ENCODE measurements at places on chromosomes 2 and 18. TPM values are rescaled to one million over a fixed set of nuclear protein-coding genes. Genes with fewer than 3 reads are reported as not detected.
A peak's percentile ranks its signal among the peaks of the same experiment; 100 is the strongest.

CRYGD gene
- total RNA-seq: not detected

KCNIP3 gene
- not detected for total RNA-seq

ITGA6 gene
- total RNA-seq: 0.17 TPM

MEIS1 gene
- not detected for total RNA-seq

SMCHD1 gene
- 443 TPM for total RNA-seq

RAD51AP2 gene
- total RNA-seq: not detected

C2orf66 gene
- not detected for total RNA-seq

C2orf78 gene
- total RNA-seq: not detected

- no peak for DNase-seq
These were observed 89.9 kb downstream of the AP1S3 start for GRCh38 chr2:223747392-223748042.

GRCh38 chr2:198162276-198162675 lies 357.9 kb downstream of the PLCL1 start:
- no peak for DNase-seq

GRCh38 chr18:57542126-57542525 lies 44.4 kb downstream of the FECH start:
- DNase-seq: no peak

GRCh38 chr2:113117541-113118262 lies 9.7 kb upstream of the IL1RN start:
- DNase-seq: no peak

DNA sequence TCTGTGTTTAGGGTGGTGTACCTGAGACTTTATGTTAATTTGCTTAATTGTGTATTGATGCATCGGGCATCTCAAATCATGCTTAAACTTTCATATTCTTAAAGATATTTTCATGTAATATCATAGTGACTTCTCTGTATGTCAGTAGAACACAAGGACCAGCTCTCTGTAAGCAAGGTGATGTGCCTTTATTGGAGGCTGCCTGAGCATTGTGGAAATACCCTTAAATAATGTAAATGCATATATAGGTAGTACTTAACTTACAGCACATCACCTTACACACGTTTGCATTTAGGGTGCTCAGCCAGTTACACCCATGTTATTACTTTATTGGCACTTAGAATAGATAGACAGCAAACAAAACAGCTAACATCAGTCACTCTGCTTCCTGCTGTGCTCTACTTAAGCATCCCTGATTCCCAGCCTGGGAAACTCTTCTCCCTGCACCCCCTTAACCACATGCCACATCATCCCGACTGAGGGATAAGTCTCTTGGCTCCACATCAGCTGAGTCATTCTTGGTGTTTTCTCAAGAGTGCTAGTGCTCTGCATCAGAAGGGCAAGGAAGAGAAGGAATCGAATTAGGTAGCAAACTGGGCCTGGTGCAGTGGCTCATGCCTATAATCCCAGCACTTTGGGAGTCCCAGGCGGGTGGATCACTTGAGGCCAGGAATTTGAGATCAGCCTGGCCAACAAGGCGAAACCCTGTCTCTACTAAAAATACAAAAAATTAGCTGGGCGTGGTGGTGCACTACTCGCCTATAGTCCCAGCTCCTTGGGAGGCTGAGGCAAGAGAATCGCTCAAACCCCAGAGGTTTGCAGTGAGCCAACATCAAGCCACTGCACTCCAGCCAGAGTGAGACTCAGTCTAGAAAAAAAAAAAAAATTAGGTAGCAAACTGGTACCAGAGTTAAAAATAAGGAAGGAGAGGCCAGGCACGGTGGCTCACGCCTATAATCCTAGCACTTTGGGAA lies 108.7 kb downstream of the MAP3K20 start:
- no peak for DNase-seq

GRCh38 chr2:64296695-64297346 lies 152.6 kb upstream of the PELI1 start:
- DNase-seq: no peak

DNA sequence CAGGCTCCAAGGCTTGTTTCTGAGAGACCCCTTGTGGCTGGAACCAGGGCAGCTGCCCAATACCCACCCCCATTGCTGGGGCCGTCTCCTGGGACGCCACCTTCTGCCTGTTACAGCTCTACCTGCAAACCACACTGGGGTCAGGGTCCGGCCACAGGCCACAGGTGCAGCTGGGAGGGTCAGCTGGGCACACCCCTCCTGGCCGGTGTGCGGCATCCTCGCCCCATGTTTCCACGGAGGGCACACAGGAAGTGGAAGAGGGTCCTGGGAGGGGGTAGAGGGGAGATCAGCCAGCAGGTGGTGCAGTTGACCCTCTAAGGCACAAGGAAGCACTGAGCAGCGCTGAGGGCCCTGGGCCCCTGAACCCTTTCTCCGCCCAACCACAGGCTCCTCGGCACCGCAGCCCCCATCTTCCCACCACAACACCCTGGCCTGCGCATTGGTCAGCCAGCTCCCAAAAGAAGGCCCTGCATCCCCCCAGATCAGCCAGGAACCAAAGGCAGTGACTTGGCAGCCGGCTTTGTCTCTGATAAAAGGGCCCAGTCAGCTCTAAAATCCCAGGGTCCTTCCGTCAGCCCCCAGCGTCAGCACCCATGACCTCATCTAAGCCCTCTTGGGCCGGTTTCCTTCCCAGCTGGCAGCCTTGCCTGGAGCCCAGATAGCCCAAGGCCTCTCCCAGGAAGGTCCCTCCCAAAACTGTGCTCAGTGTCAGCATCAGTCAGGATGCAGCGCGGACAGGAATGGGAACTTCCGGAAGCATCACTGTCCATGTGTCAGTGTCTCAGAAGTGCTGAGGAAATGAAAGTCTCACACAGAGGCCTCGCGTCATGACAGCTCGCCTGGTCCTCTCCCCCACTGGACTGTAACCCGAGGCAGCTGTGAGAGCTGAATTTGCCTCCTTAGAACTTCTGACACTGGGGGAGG lies 1.7 kb downstream of the ERFE start:
- peak; percentile 47 for DNase-seq

DNA sequence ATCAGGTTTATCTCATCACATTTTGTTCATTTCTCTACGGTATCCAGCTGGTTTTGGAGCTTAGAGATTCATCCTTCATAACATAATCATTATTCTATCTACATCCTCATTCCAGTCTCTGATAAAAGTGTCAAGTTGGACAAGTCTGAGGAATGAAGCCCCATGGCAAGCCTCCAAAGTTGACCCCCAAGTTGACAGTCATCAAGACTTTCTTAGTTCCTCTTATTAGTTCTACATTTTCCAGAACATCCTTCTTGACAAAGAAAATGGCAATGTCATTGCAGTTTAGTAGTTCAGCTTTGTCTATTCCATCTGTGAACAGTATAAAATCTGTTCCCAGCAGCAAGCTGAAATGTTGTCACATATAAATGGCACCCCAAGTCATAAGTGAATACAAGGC lies 4.5 kb upstream of the TMSB10 start:
- DNase-seq: no peak

Measured in B cell (primary cell).